Muscle of back (tissue), 13 donors: ENCODE measurements at places on chromosomes 12 and 14. TPM values are rescaled to one million over a fixed set of nuclear protein-coding genes. Genes with fewer than 3 reads are reported as not detected.

The PARPBP gene
- polyA plus RNA-seq, result 7.3 TPM

The RFLNA gene
- polyA plus RNA-seq, result 5.7 TPM

The KRT82 gene
- polyA plus RNA-seq, result not detected

The KRT85 gene
- not detected for polyA plus RNA-seq

The DHRS2 gene
- not detected for polyA plus RNA-seq

The TTLL5 gene
- 19.3 TPM for polyA plus RNA-seq

The HOXC6 gene
- polyA plus RNA-seq, result 10.5 TPM

The LRTM2 gene
- 0.38 TPM for polyA plus RNA-seq

The SPPL3 gene
- 54.0 TPM for polyA plus RNA-seq

The MIP gene
- not detected for polyA plus RNA-seq

The CCDC198 gene
- 0.24 TPM for polyA plus RNA-seq

The CLEC7A gene
- 4.2 TPM for polyA plus RNA-seq

The NEUROD4 gene
- polyA plus RNA-seq, result not detected

The TSHR gene
- 0.50 TPM for polyA plus RNA-seq

The CEP170B gene
- polyA plus RNA-seq, result 2.6 TPM

The KRT86 gene
- polyA plus RNA-seq, result 0.15 TPM

The POTEG gene
- polyA plus RNA-seq, result not detected

The IGF1 gene
- 41.2 TPM for polyA plus RNA-seq

The PIWIL1 gene
- polyA plus RNA-seq, result not detected

The TCL1B gene
- polyA plus RNA-seq, result 0.13 TPM

The TMEM121 gene
- polyA plus RNA-seq, result 1.0 TPM

The AQP6 gene
- polyA plus RNA-seq, result 0.08 TPM

The RPS26 gene
- polyA plus RNA-seq, result 115 TPM

The OVCH1 gene
- polyA plus RNA-seq, result 0.57 TPM

The APOF gene
- polyA plus RNA-seq, result not detected

The GAPDH gene
- 4,741 TPM for polyA plus RNA-seq

The RNASE2 gene
- polyA plus RNA-seq, result 0.52 TPM

The COCH gene
- polyA plus RNA-seq, result 7.1 TPM

The GLT8D2 gene
- polyA plus RNA-seq, result 92.0 TPM
